ENCODE measurements at places on chromosomes 12 and 14.

DNA sequence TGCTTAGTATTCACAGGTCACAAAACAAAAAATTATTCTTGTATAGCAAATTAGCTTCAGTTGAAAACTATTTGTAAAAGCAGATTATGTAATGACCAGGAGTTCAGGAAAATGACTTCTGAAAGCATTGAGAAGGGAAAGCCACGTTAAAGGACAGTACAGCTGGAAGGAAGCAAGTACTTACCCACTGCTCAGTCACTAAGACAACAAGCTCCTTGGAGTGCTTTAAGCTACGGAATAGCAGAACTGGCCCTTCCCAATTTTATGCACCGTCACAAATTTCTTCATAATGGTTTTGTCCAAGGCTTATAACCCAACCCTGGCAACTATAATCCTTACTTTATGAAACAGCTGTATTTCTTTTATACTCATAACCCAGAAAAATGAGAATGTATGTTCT, 13.0 kb upstream of the SNAPC1 start:
- DNase-seq = no peak

GRCh38 chr12:49357103-49357678, 10.1 kb upstream of the SPATS2 start:
- no peak for DNase-seq

GRCh38 chr14:58072288-58073071, 79.5 kb downstream of the ARMH4 start:
- DNase-seq = peak; percentile 67

- DNase-seq = no peak
Measured at GRCh38 chr12:98823012-98823411, 177.9 kb downstream of the APAF1 start.

DNA sequence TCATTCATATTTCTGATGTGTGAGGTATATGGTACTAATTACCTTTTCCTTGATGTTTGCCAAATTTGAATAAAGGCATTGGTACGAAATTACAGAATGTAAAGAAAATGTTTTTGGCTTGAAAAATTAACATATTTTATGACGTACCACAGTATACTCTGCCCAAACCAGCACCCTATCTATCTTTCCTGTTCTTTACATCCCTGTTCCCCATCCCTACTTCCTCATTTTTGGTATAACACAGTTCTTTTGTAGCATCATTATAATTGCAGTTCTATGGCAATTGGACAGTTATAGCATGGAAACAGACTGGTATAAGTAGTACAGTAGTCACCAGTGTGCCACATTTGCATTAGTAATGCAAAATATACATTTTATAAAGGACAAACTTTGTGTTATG, 7.0 kb upstream of the CCT2 start:
- DNase-seq = no peak

GRCh38 chr14:72515779-72516770, 377.8 kb downstream of the DPF3 start:
- DNase-seq = no peak
